ENCODE measurements at places on chromosomes 3 and 15.

DNA sequence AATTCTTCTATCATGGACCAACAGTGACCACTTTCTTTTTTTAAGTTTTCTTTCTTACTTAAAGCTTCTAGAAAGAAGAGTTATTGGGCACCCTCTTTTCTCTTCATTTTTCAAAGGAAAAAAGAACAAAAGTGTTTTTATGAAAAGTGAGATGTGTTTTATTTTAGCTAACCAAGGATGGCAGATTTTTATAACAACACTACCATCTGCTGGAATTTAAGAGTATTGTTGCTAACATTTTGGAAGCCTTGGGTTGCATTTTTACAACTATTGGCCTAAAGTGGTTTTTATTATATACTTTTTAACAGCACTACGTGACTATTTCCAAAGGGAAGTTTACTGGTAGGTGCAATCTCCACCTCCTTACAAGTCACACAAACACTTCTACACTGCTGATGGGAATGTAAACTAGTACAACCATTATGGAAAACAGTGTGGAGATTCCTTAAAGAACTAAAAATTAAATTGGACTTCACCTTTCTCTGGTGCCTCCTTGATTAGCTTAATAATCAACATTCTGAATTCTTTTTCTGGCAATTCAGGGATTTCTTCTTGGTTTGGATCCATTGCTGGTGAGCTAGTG, 237.7 kb upstream of the AGTR1 start:
- DNase-seq: no peak

GRCh38 chr15:94317211-94317610, 85.8 kb downstream of the MCTP2 start:
- DNase-seq: no peak

DNA sequence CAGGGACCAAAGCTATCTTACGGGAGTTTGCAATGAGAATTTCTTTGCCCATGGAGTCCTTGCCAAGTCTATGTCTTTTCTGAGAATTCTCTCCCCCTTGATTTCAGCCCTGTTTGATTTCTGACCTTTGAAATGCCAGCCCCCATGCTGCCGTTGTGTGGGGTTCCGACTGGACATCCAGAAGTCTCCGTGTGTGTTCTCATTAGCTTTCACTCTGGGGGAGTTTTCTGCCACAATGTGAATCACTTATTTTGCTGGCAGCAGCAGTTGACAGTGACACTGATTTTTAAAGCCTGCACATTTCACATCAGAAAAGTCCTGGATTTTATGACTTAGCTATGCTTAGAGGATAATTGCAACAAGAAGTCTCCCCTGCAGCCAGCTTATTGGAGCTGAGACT, 98.4 kb upstream of the CTDSPL start:
- no peak for DNase-seq

GRCh38 chr3:171783626-171784025, 26.7 kb downstream of the PLD1 start:
- DNase-seq: no peak

DNA sequence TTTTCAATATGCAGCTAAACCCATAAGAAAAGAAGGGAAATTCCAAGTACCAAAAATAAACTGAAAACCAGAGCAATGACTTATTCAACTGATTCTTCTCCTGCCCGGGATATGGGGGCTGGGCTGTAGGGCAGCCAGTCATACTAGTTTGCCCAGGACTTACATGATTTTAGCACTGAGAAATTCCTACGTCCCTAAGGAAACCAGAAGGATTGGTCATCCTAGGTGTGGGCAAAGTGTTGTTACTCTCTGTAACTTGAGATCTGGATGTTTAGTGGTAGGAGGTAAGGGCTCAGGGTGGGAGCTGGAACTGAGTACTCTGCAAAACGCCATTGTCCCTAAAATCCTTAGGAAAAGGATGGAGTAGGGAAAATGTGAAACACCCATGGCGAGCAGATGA, 1.2 kb upstream of the DAZL start:
- no peak for DNase-seq

DNA sequence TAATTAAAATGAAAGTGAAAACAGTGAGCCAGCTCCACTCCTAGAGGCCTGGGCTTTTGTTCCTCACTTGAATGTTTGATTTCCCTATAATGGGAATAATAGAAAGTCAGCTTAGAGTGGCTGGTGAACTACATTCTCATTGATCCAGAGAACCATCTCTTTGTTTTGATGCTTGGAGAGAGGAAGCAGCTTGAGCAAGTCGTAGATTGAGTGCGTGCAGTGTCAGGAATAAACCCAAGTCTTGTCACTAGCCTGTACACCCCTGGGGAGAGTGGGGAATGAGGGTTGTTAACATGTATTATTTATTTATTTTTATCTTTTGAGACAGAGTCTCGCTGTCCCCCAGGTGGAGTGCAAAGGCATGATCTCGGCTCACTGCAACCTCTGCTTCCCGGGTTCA, 885 bp upstream of the LSG1 start:
- DNase-seq: no peak

DNA sequence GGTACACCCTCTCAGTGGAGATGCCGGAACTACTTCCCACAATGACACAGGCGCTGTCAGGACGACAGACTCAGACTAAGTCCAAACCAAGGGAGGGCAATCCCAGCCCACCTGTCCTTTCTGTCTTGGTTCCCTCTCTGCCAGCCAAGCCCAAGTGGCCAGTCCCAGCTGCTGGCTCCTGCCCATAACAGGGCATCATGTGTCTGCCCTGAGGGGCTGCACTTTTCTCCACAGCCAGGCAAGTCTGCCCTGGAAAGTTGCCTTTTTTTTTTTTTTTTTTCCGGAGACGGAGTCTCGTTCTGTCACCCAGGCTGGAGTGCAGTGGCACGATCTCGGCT, 20.0 kb upstream of the BCL2A1 start:
- DNase-seq: no peak

GRCh38 chr3:55490276-55490913, 3.3 kb upstream of the WNT5A start:
- DNase-seq: no peak

DNA sequence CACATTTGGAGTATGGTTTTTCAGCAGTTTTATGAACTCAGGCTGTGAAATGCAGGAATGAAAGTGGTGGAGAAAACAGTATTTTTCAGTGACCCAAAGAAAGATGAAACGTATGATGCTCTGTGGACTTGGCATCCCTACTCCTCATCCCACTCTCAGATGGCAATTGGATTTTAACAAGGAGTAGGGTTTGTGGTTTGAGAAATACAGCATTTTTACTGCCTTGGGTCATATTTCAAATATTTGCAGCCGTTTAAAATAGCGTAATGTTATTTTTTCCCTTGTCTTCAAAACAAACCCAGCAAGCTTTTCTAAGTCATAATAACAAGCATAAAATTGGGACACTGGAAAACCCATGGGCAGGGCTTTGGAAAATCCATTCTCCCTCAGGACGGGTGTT, 117.2 kb upstream of the LRIG1 start:
- no peak for DNase-seq

DNA sequence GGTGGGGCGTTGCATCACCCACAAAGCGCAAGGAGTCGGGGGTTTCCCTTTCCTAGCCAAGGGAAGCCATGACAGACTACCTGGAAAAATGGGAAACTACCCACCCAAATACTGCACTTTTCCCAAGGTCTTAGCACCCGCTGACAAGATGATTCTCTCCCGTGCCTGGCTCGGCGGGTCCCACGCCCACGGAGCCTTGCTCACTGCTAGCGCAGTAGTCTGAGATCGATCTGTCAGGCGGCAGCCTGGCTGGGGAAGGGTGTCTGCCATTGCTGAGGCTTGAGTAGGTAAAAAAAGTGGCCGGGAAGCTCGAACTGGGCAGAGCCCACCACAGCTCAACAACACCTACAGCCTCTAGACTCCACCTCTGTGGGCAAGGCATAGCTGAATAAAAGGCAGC, 112.9 kb downstream of the GSK3B start:
- DNase-seq: no peak

DNA sequence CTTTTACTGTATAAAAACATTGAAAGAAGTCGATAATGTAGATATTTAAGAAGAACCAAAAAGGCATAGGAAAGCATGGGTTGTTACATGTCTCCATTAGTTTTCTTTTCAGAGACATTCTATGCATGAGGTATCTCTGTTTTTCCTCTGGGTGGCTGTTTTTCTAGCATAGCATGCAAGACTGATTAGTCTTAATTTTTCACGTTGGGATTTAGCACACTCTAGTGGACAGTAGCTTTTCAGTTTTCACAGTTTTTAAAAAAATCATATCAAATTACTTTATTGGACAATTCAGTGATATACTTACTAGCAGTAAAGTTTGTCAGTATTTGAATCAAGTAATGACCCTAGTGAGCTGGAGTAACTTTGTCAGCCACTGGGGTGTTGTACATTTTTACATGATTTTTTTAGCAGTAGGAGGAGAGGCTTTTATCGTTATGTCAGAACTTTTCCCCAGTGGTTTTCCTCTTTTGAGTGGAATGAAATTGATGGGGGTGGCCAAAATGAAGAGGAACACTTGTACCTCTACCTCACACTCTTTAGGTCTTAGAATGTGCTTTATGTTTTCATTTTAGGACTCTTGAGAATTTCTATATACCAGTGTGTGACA, 57.2 kb downstream of the SEC22A start:
- no peak for DNase-seq

DNA sequence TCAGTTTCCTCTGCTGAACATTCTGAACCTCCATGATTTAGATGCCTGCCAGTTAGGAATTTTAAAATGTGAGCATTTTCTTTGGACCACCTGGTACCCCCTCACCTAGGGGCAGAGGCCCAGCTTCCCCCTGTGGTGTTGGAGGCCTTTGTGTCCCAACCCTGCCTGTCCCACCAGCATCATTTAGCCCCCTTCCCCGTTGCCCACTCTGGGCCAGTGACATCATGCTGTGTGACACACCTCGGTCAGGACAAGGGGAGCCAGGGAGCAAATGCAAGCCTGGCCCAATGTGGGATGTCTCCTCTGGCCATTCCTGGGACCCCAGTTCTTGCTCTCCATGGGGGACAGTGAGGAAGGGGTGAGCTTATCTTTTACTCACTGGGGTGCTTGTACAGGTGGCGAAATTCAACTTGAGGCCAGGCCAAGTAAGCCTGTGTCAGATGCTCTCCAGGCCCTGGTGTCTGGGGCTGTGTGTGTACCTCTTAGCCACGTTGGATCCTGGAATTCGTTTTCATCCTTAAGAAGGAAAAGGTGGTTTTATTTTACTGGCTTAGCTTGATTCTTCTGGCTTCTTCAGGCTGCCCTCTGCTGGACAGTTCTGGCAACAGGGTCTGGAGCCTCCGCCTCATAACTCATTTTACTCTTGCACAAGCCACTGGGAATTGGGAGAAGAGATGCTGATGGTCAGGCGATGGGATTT, 49.7 kb upstream of the MYZAP start:
- no peak for DNase-seq

DNA sequence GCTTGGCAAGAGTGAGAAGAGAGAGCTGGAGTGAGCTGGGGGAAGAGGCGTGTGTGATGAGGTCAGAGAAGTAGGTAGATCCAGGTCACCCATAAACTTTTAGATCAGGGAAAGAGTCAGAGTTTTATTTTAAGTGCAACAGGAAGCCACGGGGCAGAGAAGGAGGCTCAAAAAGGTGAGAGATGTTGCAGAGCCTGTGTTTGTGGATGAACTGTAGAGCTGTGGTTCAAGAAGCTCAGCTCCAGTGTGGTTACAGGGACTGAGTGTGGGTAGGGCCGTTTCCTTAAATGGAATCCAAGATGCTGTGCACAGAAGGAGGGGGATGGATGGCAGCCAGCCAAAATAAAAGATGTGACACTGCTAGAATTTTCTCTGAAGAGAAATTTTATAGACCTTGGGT, 337.2 kb downstream of the SATB1 start:
- no peak for DNase-seq

DNA sequence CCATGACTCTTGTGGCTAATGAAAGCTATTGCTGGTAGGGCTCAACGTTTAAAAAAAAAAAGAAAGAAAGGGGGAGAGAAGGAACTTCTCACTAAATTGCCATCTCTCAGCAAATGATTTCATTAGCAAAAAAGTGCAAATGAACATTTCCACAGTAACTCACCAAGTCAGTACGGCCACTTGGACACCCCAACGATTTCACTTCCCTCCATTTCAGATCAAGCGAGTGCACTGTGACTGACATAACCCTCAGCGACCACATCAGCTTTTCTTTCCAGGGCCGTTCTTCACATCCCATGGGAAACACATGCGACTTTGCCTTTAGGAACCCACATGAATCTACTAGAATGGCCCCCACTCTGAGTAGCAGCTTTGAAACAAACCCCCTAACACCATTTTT, 71.6 kb downstream of the OSBPL10 start:
- no peak for DNase-seq

DNA sequence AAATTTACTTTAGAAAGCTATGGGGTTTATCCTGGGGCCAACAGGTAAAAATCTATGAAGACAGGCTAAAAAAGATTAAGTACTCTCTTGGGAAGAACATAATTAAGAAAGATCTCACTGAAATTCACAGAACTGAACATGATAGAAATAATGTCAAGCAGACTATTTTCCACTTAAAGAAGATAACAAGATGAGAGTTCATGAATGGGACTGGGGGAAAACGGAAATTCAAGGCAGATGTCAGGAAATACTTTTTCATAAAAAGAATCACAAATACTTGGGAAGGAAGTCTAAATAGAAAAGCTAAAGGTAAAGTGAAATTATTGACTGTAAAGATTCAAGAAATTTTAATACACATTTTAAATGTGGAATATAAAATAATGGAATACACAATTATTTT, 737.6 kb downstream of the EPHA3 start:
- no peak for DNase-seq

- no peak for DNase-seq
These were observed 128.2 kb downstream of the SUCLG2 start for GRCh38 chr3:67526246-67526645.

GRCh38 chr3:61742006-61742405, 180.6 kb downstream of the PTPRG start:
- no peak for DNase-seq

- no peak for DNase-seq
These were observed 206.0 kb upstream of the WNT5A start for GRCh38 chr3:55692957-55693558.

GRCh38 chr15:32636908-32637567, 4.5 kb upstream of the SCG5 start:
- DNase-seq: no peak

- no peak for DNase-seq
These were observed 244.5 kb downstream of the OCA2 start for GRCh38 chr15:27854601-27855000.

GRCh38 chr3:9109568-9109914, 139.9 kb downstream of the SRGAP3 start:
- no peak for DNase-seq

Data from stimulated activated CD4-positive, alpha-beta T cell treated with anti-CD3 and anti-CD28 coated beads, Interleukin-1b, Interleukin-23, amount 100 ng/mL, for 1 hour (primary cell).